ENCODE measurements at places on chromosomes 13 and 19.

DNA sequence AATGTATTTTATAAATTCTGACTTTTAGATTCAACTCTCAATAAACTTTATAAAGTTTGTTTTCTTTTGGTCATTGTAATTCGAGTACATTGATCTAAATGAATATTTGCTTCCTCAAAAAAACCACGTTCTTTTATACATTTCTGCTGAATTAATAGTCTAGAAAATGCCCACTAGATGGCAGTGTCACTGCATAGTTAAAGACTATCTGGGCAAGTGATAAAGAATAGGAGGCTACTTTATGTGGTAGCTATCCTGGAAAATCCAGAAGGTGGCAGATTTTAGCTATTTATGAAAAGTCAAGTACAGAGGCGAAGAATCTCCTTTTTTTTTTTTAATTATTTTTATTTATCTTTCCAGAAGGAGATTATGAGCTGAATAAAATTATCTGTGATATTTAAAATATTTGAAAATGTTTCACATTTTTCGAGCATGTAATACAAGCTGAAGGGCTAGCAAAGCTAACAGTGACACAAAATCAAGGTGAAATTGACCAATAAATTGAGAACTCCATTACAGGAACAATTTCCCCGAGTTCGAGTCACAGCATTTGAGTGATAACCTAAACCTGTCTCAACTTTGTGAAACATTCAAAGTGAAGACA lies 221.8 kb downstream of the OLFM4 start:
- ATAC-seq, result peak; percentile 95

- ATAC-seq, result peak; percentile 44
Measured at GRCh38 chr19:19115954-19116353, 22.3 kb downstream of the TMEM161A start.

- ATAC-seq, result no peak
Measured at GRCh38 chr19:35357867-35358573, at the start of gene FFAR3. Gene FFAR3, plus strand, starts transcription at chr19:35358460. Its CDS starts 431 bp downstream, at chr19:35358891.

GRCh38 chr13:99256709-99257108 lies 1.5 kb downstream of the GPR18 start:
- ATAC-seq, result no peak

- ATAC-seq, result no peak
Measured at GRCh38 chr19:20162821-20163220, 4.2 kb upstream of the ZNF486 start.

DNA sequence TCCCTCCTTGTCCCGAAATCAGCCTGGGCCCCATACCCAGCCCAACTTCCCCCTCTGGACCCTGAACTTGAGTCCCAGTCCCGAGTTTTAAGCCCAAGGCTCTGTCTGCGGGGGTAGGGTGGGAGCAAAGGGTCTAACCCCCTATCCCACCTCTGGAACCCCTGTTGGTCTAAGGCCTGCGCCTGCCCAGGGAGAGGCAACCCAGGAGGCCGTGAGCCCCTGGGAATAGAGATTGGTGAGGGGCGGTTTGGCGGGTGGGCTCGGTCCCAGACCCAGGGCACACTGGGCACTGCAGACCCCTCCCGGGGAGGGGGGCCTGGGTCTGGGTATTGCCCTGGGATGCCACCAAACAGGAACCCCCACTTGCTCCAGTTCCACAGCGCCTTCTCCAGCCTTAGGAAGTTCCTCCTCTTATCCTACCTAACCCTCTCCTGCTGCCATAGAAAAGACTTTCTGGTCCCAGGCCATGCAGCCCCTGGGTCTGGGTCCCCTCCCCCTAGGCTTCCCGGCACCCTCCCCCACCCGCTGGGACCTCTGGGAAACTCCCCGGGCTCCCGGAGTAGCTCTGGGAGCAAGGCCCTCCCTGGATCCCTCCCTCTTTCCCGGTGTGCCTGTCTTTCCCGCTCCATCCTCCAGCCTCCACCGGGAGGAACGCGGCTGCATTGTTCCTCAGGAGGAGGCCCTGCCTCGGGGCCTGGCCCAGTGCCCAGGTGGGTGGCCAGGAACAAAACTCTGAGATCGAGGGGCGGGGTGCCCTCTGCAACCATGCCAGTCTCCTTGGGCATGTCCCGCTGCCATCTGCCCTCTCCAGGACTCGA lies 33.6 kb upstream of the NANOS3 start:
- no peak for ATAC-seq

DNA sequence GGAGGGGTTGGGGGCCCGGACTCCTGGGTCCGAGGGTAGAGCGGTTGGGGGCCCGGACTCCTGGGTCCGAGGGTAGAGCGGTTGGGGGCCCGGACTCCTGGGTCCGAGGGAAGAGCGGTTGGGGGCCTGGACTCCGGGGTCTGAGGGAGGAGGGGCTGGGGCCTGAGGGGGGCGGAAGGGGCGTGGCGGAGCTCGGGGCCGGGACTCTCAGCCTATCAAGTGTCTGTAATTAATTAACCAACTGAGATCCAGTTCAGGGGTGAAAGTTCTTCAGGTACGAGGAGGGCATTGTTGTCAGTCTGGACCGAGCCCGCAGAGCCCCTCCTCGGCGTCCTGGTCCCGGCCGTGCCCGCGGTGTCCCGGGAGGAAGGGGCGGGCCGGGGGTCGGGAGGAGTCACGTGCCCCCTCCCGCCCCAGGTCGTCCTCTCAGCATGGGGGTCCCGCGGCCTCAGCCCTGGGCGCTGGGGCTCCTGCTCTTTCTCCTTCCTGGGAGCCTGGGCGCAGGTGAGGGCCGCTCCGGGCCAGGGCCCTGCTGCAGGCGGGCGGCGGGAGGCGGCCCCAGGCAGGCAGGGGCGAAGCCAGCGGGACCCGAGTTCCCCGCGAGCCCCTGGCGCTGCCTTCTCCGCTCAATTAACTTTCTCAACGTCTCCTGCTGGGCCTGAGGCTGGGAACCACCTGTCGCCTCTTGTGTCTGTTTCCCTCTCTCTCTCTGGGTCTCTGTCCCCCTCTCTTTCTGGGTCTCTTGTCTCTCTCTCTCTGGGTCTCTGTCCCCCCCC lies 697 bp downstream of the FCGRT start:
- ATAC-seq, result peak; percentile 84

- no peak for ATAC-seq
Measured at GRCh38 chr13:71460211-71460610, 406.8 kb downstream of the DACH1 start.

DNA sequence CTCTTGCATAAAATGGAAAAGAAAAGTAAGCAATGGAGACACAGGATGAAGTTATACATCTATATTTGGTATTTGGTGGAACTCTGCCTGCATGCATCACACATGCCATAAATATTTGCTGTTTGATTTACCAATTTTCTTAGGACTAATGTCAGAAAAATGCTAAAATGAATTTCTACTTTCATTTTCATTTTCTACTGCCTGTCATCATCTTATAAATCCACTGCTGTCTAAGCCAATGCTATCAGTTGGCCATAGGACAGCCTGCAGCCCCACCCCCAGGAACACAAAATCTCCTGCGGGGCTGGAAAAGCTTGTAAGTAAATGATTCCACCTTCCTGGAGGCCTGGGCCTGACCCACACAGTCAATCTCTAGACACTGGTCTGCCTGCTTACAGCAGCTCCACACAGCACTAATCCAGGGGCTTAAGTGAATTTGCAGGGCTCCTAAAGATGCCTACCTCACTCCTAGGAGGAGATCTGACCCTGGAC lies 122.0 kb downstream of the ENOX1 start:
- ATAC-seq, result peak; percentile 79

DNA sequence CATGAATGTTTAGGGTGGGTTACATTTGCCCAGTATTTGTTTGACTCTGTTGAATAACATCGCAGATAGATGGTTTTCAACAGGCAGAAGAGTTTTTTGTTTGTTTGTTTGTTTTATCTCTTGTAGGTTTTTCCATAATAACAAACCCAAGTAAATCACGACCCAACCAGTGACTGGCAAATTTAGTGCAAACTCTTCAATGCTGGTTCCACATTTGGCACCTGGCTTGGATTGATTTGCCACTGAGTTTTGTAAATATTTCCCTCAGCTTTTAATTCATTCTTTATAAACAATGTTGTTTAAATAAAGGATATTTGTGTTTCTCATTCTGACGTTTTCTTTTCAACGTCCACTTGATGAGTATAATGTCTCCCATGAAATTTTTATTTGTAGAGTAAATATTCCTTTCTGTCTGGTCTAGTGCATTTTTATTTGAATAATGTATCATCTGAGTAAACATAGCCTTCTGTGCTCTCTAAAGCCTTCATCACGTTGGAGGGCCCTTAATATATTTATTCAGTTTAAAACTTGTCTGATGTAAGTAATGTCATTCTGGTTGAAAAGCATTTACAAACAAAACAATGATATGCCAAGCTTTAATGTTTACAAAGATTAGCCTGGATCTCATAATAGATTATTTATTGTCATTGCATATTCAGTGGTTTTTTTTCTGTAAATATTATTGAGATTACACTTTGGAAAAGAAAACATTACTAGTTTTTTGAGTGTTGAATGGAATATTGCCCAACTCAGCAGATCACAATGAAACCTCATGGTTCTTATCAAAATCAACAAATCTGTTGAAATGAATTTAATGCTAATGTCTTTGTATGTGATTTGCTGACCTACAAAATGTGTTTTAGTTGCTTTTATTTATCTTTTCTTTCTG lies 90.4 kb upstream of the PEG3 start:
- ATAC-seq, result no peak

GRCh38 chr13:46355088-46355468 lies 32.0 kb downstream of the RUBCNL start:
- peak; percentile 64 for ATAC-seq

GRCh38 chr13:27542220-27542619 lies 78.1 kb downstream of the LNX2 start:
- ATAC-seq, result no peak

DNA sequence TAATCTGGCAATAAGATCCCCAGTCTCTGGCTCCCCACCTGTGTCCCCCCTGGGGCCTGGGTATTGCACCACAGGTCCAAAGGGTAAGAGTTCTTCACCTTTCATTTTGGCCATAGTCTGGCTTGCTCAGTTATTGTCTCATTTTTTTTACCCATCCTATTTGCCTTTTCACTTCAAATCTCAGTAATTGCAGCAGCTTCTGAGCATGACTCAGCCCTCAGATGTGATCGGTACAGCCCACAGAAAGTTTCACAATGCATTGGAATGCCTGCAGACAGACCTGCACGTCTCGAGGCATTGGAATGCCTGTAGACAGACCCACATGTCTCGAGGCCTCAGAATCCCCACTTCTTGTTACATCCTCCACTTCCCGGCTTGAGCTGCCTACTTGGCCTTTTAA lies 173.6 kb downstream of the NUFIP1 start:
- peak; percentile 95 for ATAC-seq

DNA sequence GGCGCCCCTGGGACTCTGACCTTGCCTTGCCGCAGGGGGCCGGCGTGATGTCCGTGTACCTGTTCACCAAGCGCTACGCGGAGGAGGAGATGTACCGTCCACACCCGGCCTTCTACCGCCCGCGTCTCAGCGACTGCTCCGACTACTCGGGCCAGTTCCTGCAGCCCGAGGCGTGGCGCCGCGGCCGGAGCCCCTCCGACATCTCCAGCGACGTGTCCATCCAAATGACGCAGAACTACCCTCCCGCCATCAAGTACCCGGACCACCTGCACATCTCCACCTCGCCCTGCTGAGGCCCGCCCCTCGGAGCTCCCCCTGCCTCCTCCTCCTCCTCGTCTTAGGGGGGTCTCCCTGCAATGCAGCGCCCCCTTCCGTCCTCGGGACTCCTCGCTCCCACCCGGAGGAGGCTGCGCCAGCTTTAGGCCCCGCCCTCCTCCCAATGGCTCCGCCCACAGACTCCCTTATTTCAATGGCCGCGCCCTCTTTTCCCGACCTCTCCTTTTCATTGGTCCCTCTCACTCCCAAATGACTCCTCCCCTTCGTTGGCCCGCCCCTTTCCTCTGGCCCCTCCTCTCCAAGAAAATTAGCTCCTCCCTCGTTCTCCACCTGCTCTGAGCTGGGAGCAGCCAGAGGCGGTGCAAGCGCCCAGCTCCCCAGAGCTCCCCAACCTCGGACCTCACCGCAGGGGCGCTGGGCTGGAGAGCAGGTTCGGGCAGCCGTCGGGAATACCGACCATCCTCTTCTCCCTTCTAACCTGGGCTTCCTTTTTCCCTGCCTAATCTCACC lies 20.5 kb upstream of the CACNG8 start:
- no peak for ATAC-seq

- peak; percentile 44 for ATAC-seq
Measured at GRCh38 chr19:3062165-3063105, at the start of gene TLE5. Gene TLE5, minus strand, starts transcription at chr19:3062495. Its CDS starts 295 bp downstream, at chr19:3062200.

- no peak for ATAC-seq
Measured at GRCh38 chr13:99103536-99103935, 97.1 kb upstream of the UBAC2 start.

GRCh38 chr13:97448503-97449251 lies 14.7 kb downstream of the RAP2A start:
- no peak for ATAC-seq

DNA sequence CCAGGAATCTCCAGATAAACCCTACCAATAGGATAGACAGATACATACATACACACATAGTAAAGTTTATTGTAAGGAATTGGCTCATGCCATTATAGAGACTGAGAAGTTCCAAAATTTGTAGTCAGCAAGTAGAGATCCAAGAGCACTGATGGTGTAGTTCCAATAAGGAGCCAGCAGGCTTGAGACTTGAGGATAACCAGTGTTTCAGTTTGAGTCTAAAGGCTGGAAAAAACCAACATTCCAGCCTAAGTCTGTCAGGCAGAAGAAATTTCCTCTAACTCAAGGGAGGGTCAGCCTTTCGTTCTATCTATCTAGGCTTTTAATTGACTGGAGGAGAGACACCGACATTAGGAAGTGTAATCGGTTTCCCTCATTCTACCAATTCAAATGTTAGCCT lies 110.2 kb upstream of the TSHZ3 start:
- no peak for ATAC-seq

- ATAC-seq, result no peak
Measured at GRCh38 chr19:47495478-47496372, 11.7 kb upstream of the KPTN start.

- peak; percentile 28 for ATAC-seq
Measured at GRCh38 chr19:10625762-10626138, 397 bp downstream of the SLC44A2 start.

- peak; percentile 69 for ATAC-seq
Measured at GRCh38 chr13:37617173-37617572, 18.6 kb upstream of the POSTN start.

GRCh38 chr19:35414442-35414841 lies 33.6 kb upstream of the FFAR2 start:
- ATAC-seq, result no peak

DNA sequence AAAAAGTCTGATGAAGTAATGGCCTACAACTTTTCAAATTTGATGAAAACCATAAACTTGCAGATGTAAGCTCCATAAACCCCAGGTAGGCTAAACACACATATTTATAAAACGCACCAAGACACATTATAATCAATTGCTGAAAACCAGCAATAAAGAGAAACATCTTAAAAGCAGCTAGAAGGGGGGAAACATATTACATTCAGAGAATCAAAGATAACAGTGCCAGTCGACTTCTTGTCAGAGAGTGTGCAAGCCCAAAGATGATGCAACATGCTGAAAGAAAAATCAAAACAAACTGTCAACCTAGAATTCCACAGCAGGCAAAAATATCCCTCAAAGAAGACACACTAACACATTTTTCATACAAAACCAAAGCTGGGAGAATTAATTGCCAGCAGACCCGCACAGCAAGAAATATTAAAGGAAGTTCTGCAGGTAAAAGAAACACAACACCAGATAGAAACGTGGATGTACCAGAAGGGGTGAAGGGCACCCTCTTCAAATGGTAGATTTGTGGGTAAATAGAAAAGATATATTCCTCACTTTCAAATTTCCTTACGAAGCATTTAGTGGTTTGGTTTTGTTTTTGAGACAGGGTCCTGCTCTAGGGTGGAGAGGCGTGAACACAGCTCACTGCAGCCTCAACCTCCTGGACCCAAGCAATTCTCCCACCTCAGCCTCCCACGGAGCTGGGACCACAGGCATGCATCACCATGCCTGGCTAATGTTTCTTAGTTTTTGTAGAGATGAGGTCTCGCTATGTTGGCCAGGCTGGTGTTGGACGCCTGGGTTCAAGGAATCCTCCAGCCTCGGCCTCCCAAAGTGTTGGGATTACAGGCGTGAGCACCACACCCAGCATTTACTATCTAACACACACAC lies 16.5 kb upstream of the ATP1A3 start:
- no peak for ATAC-seq

Data from SK-N-SH treated with all-trans-retinoic acid at 6 μM for 48 hours (cell line).